ENCODE measurements at places on chromosomes 12 and 14.

GRCh38 chr12:47107446-47107845 is 27.7 kb upstream of the AMIGO2 start:
- DNase-seq: no peak

DNA sequence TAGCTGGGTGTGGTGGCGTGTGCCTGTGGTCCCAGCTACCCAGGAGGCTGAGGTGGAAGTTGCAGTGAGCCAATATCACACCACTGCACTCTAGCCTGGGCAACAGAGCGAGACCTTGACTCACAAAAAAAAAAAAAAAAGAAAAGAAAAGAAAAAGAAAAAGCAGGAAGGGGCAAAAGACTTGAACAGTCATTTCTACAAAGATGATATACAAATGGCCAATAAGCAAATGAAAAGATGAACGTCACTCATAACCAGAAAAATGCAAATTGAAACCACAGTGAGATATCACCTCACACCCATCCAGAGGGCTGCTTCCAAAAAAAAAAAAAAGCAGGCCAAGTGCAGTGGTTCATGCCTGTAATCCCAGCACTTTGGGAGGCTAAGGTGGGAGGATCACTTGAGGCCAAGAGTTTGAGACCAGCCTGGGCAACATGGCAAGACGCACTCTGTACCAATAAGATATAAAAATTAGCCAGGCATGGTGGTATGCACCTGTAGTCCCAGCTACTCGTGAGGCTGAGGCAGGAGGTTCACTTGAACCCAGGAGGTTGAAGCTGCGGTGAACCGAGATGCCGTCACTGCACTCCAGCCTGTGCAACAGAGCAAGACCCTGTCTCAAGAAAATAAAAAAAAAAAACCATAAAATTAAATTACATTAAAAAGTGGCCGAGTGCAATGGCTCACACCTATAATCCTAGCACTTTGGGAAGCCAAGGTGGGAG is 20.5 kb downstream of the UBC start:
- DNase-seq: no peak

- DNase-seq: no peak
These were observed 30.7 kb downstream of the OTOGL start for GRCh38 chr12:80129895-80130530.

DNA sequence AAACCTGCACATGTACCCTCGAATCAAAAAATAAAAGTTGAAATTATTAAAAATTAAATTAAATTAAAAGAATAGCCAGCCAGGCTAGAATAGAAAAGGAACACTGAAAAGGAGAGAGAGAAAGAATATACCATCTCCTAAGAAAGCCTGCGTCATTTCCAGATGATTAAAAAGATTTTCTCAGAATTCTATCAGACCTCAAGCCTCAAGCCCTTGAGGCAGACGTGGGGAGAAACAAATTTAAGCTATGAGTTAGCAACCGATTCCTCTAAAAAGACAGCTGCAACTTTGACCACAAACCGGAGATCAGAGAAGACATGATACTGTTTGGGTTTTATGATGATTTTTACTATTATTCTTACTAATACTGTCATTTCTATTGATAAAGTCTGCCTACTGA is 138.3 kb downstream of the KSR2 start:
- DNase-seq: no peak

DNA sequence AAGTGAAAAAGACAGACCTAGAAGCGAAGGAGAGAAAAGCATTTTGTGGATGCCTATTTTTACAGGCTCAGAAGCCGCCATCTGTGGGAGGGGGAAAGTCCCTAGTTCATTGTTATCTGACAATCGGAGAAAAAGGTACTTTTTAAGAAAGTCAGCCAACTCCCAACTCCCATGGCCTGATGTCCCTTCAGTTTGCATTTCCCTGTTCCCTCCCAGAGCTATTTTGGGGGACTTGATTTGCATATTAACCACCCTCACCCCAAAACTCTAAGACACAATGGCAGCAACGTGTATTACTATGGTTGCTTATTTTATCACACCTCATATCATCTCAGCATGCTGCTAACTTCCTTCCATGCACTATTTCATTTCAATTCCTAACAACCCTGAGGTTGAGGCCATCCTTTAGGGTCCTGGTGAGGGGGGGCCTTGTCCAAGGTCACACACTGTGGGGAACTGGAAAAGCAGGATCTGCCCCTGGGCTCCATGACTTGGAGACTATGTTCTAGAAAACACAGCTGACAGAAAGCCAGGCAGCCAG is 18.7 kb downstream of the HVCN1 start:
- no peak for DNase-seq

Data from cardiac septum (tissue), 1 donor.